ENCODE measurements at places on chromosomes 3 and 15. TPM values are rescaled to one million over a fixed set of nuclear protein-coding genes. Genes with fewer than 3 reads are reported as not detected.
A peak's percentile ranks its signal among the peaks of the same experiment; 100 is the strongest.

Gene SLC4A7
- 76.9 TPM for total RNA-seq

- no peaks in the 10 kb centered on the region for H3K36me3 ChIP-seq
- H3K27me3 ChIP-seq = no peaks in the 10 kb centered on the region
- DNase-seq = no peak
- 0 out of 2 replicates have a peak, but pooled peaks cover under 1% of the 10 kb centered on the region for H3K4me1 ChIP-seq
- no peak overlapping the region for H3K27ac ChIP-seq
Measured at GRCh38 chr3:27752926-27753325, 30.8 kb upstream of the EOMES start.

Gene ALDH1A2
- not detected for total RNA-seq

DNA sequence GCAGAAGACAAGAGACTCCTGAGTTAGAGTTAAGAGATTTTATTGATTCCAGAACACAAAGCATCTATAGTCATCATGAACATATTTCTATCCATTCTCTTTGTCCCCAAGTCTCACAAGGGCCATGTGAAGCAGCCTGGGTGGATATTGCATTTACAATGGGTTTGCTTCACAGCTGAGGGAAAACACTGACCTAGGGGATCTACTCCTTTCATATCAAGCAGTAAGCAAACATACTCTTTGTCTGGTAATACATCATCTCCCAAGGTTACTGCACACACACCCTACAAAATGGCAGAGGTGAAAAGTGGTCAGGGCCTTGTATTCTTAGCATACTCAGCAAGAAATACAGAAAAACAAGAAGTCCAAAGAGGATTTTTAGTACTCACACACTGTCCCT is 267.7 kb upstream of the BCHE start:
- H3K27me3 ChIP-seq = no peaks in the 10 kb centered on the region
- H3K36me3 ChIP-seq = no peaks in the 10 kb centered on the region
- no peak for DNase-seq
- H3K4me1 ChIP-seq = no peaks in the 10 kb centered on the region
- no peak overlapping the region for H3K4me3 ChIP-seq
- no peak overlapping the region for H3K27ac ChIP-seq

Gene ADGRG7
- total RNA-seq = not detected

DNA sequence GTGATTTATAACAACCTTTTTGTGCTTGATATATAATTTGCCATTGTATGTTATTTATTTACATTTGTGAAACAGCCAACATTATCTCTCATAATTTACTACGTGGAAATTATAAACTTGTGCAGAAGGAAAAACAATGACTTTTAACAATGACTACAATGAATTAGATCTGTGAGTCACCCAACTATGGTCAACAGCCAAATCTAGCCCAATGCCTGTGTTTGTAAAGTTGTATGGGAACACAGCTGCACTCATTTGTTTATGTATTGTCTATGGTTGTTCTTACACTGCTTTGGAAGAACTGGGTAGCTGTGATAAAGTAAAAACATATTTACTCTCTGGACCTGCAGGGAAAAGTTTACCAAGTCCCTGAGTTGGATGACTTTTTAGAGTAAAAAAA is 110.4 kb downstream of the OTOL1 start:
- no peak for DNase-seq
- H3K36me3 ChIP-seq = no peaks in the 10 kb centered on the region
- H3K4me3 ChIP-seq = no peak overlapping the region
- no peaks in the 10 kb centered on the region for H3K27me3 ChIP-seq
- H3K4me1 ChIP-seq = no peaks in the 10 kb centered on the region

DNA sequence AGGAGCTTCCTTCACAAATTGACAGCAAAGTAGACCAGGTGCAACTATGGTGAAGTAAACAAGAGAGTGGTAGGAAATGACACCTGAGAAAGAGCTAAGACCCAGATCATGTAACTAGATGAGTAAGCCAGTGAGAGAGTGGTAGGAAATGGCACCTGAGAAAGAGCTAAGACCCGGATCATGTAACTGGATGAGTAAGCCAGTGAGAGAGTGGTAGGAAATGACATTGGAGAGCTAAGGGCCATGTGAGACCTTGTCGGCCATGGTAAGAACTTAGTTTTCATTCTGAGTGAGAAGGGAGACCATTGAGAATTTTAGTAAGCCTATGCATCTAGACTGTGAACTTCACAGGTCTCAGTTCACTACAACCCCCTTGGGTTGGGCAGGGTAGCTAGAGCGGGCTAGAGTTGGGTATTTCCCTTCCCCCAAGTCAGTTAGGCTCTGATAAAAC is 5.4 kb upstream of the SENP7 start:
- H3K36me3 ChIP-seq = no peaks in the 10 kb centered on the region
- H3K4me3 ChIP-seq = no peak overlapping the region
- H3K27ac ChIP-seq = no peak overlapping the region
- DNase-seq = no peak

DNA sequence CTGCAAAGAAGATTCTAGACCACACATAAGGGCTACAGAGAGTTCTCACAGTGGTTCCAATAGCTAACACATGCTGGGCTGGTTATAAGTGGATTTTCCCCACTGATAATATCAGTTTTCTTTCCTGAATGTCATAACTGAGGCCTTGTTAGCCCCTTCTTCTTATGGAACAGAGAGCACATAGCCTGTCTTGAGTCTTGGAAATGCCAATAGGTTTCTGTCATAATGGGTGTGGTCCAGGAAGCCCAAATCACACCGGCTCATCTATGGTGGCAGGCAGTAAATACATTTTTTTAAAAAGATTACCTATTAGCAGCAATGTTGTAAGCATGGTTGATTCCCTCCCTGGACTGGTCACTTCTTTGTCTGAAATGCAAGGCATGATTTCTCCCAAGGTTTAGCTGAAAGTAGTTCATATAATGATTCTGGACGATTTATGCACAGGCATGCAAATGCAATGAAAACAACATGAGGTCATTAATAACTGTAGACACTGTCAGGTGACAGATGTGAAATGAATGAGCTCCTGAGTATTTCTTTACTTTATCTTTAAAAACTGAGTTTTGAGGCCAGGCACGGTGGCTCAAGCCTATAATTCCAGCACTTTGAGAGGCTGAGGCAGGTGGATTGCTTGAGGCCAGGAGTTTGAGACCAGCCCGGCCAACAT is 67.2 kb upstream of the ATP2C1 start:
- no peaks in the 10 kb centered on the region for H3K4me1 ChIP-seq
- H3K36me3 ChIP-seq = no peaks in the 10 kb centered on the region
- H3K27ac ChIP-seq = no peak overlapping the region
- 0 out of 2 replicates have a peak, but pooled peaks cover 4% of the 10 kb centered on the region for H3K27me3 ChIP-seq
- DNase-seq = no peak

Gene ANKRD34C
- not detected for total RNA-seq

Gene DAZL
- not detected for total RNA-seq

Gene GPR171
- total RNA-seq = not detected

- H3K27ac ChIP-seq = no peak overlapping the region
- H3K27me3 ChIP-seq = no peaks in the 10 kb centered on the region
- H3K4me1 ChIP-seq = peaks cover 10% of the 10 kb centered on the region
- no peak overlapping the region for H3K4me3 ChIP-seq
Measured at GRCh38 chr3:39294446-39295183, 14.8 kb upstream of the CX3CR1 start.

Gene PDCD7
- total RNA-seq = 29.4 TPM

GRCh38 chr15:45641999-45642932 is 7.4 kb downstream of the SQOR start:
- DNase-seq = no peak
- H3K4me3 ChIP-seq = no peak overlapping the region
- peaks cover 30% of the 10 kb centered on the region for H3K4me1 ChIP-seq
- H3K36me3 ChIP-seq = no peaks in the 10 kb centered on the region

- H3K4me3 ChIP-seq = no peak overlapping the region
- H3K27ac ChIP-seq = peak overlapping the region; percentile 59
- H3K36me3 ChIP-seq = no peaks in the 10 kb centered on the region
- peak; percentile 83 for DNase-seq
- H3K27me3 ChIP-seq = no peaks in the 10 kb centered on the region
Measured at GRCh38 chr15:70863450-70864218, 9.7 kb upstream of the LARP6 start.

- H3K4me1 ChIP-seq = peaks cover 7% of the 10 kb centered on the region
- H3K27ac ChIP-seq = no peak overlapping the region
- H3K4me3 ChIP-seq = no peak overlapping the region
- no peaks in the 10 kb centered on the region for H3K36me3 ChIP-seq
Measured at GRCh38 chr15:40856746-40857145, 12.9 kb downstream of the SPINT1 start.

GRCh38 chr3:115275896-115276295 is 128.8 kb upstream of the ZBTB20 start:
- H3K4me1 ChIP-seq = no peaks in the 10 kb centered on the region
- no peaks in the 10 kb centered on the region for H3K27me3 ChIP-seq
- H3K27ac ChIP-seq = no peak overlapping the region
- no peaks in the 10 kb centered on the region for H3K36me3 ChIP-seq
- H3K4me3 ChIP-seq = no peak overlapping the region

DNA sequence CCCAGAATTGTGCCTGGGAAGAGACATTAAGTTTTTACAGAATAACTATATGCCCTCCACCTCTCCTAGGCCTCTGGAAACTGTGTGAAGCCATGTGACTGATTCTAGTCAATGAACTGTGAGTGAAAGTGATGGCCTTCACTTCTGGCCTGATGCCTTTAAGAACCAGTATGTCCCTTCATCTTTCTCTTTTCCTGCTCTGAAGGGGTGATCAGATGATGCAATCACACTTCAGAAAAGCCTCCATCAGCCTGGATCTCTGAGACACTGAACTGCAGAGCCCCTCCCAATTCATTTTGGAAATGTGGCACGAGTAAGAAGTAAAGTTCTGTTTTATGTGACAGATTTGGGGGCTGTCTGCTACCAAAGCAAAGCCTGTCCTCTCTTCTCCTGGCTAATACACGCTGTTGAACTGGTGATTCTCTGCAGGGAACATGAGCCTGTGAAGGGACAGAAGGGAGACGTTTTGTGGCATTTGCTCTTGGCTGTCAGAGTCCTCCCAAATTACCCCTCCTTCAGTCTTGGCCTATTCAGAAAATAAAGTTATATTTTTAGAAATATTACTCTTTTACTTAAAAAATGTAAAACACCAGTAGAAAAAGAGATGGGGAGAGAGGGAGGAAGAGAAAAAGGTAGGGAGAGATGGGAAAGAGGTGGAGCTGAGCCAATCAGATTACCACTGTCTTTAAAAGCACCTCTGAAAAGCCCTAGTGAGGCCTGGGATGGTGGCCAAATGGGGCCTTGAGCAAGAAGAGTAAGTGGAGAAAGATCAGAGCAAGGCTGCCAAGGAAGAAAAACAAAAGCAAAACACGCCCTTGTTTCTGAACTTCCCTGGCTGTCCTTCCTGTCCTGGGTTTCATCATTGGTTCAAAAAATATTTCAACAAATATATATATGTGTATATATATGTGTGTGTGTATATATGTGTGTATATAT is 40.9 kb upstream of the RYK start:
- H3K36me3 ChIP-seq = no peaks in the 10 kb centered on the region
- no peak overlapping the region for H3K4me3 ChIP-seq
- no peaks in the 10 kb centered on the region for H3K27me3 ChIP-seq
- no peak for DNase-seq

DNA sequence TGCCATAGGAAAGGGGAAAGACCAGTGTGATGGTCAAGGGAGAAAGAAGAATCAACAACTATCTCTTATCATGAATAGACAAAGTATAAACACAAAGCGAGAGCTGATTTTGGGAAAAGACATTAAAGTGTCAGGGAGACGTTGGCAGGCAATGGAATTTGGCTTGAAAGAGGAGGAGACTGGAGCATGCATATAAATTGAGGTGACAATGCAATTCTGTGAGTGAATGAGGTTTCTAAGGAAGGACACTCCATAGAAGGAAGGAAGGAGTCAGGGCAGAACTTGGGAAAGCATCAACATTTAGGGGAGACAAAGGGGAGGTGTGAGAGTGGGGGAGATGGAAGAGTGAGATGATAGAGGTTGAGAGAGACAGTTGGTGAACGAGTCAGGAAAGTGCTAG is 543.0 kb upstream of the TBL1XR1 start:
- no peaks in the 10 kb centered on the region for H3K36me3 ChIP-seq
- no peaks in the 10 kb centered on the region for H3K27me3 ChIP-seq
- H3K4me3 ChIP-seq = no peak overlapping the region
- DNase-seq = no peak

DNA sequence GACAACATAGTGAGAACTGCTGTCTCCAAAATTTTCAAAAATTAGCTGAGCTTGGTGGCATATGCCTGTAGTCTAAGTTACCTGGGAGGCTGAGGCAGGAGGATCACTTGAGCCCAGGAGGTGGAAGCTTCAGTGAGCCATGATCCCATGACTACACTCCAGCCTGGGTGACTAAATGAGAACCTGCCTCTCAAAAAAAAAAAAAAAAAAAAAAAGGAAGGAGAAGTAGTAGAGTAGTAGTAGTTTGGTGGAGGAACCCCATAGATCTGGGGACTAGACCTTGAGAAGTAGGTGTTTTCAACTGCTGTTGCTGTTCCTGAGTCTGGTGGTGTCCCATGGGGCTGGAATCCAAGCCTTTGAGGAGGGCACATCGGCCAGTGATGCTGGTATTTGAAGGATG is 38.4 kb upstream of the UBE2E2 start:
- H3K36me3 ChIP-seq = no peaks in the 10 kb centered on the region
- H3K4me3 ChIP-seq = no peak overlapping the region
- H3K27ac ChIP-seq = no peak overlapping the region
- H3K27me3 ChIP-seq = no peaks in the 10 kb centered on the region
- DNase-seq = no peak

GRCh38 chr15:56752986-56753385 is 19.7 kb upstream of the ZNF280D start:
- no peaks in the 10 kb centered on the region for H3K27me3 ChIP-seq
- no peak for DNase-seq
- no peaks in the 10 kb centered on the region for H3K4me1 ChIP-seq
- H3K4me3 ChIP-seq = no peak overlapping the region

- H3K27me3 ChIP-seq = no peaks in the 10 kb centered on the region
- DNase-seq = no peak
- no peaks in the 10 kb centered on the region for H3K36me3 ChIP-seq
- peak overlapping the region; percentile 83 for H3K27ac ChIP-seq
- peaks cover 26% of the 10 kb centered on the region for H3K4me1 ChIP-seq
Measured at GRCh38 chr15:71080166-71080565, 35.1 kb upstream of the THSD4 start.

DNA sequence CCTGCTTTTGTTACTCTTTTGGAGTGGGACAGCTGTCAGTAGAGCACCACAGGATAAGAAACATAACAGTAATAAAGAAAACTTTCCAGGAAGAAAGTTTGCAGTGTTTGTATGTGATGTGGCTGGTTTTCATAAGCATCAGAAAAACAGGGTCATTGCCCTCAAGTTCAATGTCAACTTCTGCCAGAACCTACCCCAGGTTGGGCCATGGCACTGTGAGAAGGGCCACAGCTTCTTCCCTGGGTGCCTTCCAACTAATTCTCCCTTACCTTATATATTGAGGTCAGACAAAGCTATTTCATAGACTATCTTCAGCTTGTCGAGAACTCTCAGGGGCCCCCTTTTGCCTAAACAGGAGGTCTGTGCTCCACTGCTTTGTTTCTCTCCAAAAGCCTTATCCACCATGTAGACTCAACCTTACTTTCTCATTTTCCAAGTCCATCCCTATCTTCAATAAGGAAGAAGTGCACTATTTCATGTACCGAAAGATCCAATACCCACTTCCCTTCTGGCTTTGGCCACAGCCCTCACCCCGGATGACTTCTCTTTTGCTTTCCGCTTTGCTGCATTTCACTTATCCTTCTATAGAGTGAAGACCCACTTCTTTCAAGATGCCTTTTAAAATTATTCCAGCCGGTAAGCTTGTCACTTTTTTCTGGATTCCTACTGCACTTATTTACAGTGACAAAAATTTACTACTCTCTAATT is 38.2 kb upstream of the PLCL2 start:
- no peak overlapping the region for H3K4me3 ChIP-seq
- no peaks in the 10 kb centered on the region for H3K27me3 ChIP-seq
- DNase-seq = no peak

Gene DNAH12
- not detected for total RNA-seq

- H3K4me3 ChIP-seq = no peak overlapping the region
- peak overlapping the region; percentile 82 for H3K27ac ChIP-seq
- DNase-seq = peak; percentile 72
- peaks cover 31% of the 10 kb centered on the region for H3K4me1 ChIP-seq
- H3K27me3 ChIP-seq = no peaks in the 10 kb centered on the region
Measured at GRCh38 chr3:64650715-64651114, 37.1 kb downstream of the ADAMTS9 start.

Data from SJSA1 (cell line).